ENCODE measurements at places on chromosomes 4 and X.

GRCh38 chr4:174056959-174057358, 226.5 kb downstream of the FBXO8 start:
- no peak for DNase-seq
- H3K4me3 ChIP-seq: no peak overlapping the region
- no peaks in the 10 kb centered on the region for H3K36me3 ChIP-seq
- no peaks in the 10 kb centered on the region for H3K4me1 ChIP-seq
- H3K27me3 ChIP-seq: no peaks in the 10 kb centered on the region

DNA sequence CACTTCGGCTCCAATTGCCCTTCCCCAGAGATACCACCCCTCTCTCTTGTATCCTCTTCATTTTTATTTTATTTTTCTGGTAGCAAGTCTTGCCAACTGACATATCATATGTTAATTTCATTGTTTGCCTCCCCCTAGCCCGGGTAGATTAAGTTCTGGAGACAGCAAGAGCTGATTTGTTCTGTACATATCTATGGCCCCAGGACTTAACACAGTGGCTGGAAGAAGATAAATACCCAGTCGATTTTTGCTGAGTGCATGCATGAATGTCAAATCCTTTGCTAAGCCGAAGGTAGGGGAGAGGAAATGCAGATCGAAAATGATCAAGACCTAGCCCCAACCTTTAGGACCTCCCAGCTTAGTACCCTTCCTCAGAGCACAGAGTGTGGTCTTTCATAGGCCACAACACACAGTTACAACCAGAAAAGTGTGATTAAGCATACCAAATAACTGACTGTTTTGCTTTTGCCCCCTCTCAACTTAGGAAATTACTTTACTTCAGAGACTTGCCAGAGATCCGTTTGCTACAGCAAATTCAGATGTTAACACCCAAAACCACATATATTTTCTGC, 58.7 kb upstream of the KLF3 start:
- no peak overlapping the region for H3K4me3 ChIP-seq
- H3K27me3 ChIP-seq: no peaks in the 10 kb centered on the region
- H3K27ac ChIP-seq: no peak overlapping the region
- DNase-seq: no peak

DNA sequence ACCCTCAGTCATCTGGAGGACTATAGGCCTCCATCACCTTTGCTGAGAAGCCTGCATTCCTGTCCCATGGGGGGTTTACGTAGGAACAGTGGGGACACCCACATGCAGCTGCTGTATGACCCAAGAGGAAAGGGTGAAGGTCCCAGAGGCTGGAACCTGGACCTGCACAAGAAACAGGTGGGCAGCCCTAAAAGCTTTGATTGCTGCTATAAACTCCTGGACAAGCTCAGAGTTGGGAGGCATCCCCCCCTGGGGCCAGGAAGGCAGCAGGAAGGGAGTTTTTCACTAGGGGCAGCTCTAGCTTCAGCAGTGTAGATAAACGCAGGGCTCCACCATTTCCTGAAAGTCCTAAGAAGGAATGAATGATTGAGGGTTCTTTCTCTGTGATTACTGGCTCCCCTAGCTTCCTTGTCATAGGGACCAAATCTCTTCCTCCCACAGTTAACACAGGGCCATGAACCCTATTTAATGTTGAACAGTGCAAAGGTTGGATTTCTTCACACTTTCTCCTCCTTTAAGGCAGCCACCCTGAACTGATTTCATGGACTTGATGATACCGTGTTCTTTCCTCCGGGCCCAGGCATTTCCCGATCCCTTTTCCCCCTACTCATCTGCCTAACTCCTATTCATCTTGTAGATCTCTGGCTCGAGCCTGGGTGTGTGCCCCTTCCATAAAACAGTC, 84.2 kb downstream of the CHRNA9 start:
- no peaks in the 10 kb centered on the region for H3K27me3 ChIP-seq
- no peak for DNase-seq
- no peak overlapping the region for H3K27ac ChIP-seq
- H3K4me1 ChIP-seq: no peaks in the 10 kb centered on the region
- H3K4me3 ChIP-seq: no peak overlapping the region

DNA sequence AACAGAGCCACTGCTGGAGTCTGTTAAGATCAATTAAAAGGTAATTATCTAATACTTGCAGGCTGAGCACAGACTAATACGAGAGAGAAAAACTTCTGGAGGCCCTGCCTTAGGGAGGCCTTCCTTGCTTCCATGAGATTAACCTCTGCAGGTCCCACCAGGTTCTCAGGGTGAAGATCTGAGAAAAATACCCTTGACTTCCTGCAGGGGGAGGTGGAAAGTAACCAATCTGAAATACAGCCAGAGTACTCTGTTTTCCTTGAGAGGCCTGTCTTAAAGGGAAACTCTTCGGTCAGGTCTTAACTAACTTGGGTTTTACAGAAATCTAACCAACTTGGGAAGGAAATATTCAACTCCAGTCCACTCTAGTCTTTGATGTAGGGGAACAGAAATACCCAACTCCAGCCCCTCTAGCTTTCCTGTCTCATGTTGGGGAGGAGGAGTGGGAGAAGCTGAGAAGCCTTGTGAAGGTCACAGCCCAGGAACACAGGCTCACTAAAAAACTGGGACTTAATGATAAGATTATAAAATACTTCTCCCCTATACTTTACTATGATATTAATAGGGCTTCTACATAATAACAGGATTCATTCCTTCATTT, 77.1 kb downstream of the TBCK start:
- H3K4me1 ChIP-seq: no peaks in the 10 kb centered on the region
- H3K4me3 ChIP-seq: no peak overlapping the region
- H3K27ac ChIP-seq: no peak overlapping the region
- H3K36me3 ChIP-seq: peaks cover 6% of the 10 kb centered on the region

DNA sequence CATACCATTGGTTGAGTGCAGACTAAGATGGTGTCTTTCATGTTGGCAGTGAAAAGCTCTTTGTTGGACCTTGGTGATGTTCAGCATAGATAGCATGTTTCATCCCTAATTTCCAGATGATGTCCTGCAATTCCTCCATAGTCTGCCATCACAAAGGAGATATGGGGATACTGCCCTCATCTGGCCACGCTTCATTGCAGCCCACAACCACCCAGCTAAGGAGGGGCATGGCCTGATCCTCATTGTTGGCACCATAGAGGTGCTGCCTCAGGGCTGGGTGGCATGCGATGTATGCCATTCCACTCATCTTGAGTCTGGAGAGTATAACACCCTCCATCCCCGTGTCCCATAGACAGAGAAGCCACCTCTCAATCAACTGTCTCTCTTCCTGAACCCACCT, 31.5 kb upstream of the NUDT6 start:
- no peak overlapping the region for H3K4me3 ChIP-seq
- no peaks in the 10 kb centered on the region for H3K4me1 ChIP-seq
- H3K27ac ChIP-seq: no peak overlapping the region
- no peak for DNase-seq
- peaks cover 33% of the 10 kb centered on the region for H3K36me3 ChIP-seq

GRCh38 chrX:69374569-69374968, 129.6 kb upstream of the NALF2 start:
- no peaks in the 10 kb centered on the region for H3K27me3 ChIP-seq
- H3K4me1 ChIP-seq: no peaks in the 10 kb centered on the region
- no peak overlapping the region for H3K4me3 ChIP-seq
- DNase-seq: no peak
- no peak overlapping the region for H3K27ac ChIP-seq
- no peaks in the 10 kb centered on the region for H3K36me3 ChIP-seq

DNA sequence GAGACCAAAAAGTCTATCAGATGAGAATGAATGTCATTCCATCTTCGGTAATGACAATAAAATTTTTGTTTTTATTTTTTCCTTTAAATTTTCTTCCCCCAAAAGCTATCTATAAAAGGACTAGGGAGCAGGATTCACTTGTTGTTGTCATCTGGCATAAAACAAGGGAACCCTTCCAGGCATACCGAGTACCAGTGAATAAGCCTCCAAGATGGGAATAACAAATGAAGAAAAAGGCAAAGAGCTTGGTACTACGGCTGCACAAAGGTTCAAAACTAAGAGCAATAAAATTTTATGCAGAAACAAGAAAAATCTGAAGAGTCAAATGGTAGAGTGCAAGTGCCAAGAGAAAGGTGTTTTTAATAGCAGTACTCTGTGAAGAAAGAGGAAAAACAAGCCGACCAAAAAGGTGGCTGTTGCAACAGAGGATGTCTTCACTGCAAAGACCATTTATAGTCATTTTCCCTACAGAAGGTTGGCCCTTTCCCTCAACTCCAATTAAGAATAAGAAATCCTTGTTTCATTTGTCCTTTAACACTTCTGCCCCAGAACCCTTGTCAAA, 25.8 kb downstream of the PPP3CA start:
- no peaks in the 10 kb centered on the region for H3K27me3 ChIP-seq
- no peak for DNase-seq
- H3K4me3 ChIP-seq: no peak overlapping the region
- no peak overlapping the region for H3K27ac ChIP-seq

GRCh38 chrX:49272421-49272820, 2.8 kb downstream of the PPP1R3F start:
- H3K27me3 ChIP-seq: no peaks in the 10 kb centered on the region
- H3K27ac ChIP-seq: no peak overlapping the region
- H3K36me3 ChIP-seq: no peaks in the 10 kb centered on the region
- H3K4me1 ChIP-seq: peaks cover 35% of the 10 kb centered on the region
- no peak for DNase-seq

DNA sequence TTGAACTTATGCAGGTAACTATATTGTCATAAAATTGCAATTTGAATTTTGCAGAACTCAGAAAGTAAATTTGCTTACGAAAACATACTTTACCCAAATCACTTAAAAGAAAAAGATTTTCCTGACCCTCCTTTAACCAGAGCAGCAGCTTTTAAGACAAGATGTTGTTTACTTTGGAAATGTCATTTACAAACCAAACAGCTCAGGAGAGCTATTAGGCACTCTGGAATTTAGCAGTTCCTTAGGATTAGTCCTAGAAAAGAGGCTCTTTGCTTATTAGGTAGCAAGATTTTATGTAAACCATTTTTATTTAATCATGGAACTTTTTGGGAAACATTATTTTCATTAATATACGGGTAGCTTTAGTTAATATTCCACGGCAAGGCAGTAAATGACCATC, 765.7 kb upstream of the POU3F4 start:
- no peaks in the 10 kb centered on the region for H3K4me1 ChIP-seq
- H3K27me3 ChIP-seq: no peaks in the 10 kb centered on the region
- no peak overlapping the region for H3K27ac ChIP-seq
- H3K4me3 ChIP-seq: no peak overlapping the region
- no peak for DNase-seq
- H3K36me3 ChIP-seq: no peaks in the 10 kb centered on the region

GRCh38 chr4:85928775-85929591, 430.9 kb downstream of the MAPK10 start:
- H3K4me1 ChIP-seq: peaks cover 28% of the 10 kb centered on the region
- no peaks in the 10 kb centered on the region for H3K27me3 ChIP-seq
- no peak overlapping the region for H3K4me3 ChIP-seq
- peaks cover 4% of the 10 kb centered on the region for H3K36me3 ChIP-seq
- H3K27ac ChIP-seq: no peak overlapping the region

DNA sequence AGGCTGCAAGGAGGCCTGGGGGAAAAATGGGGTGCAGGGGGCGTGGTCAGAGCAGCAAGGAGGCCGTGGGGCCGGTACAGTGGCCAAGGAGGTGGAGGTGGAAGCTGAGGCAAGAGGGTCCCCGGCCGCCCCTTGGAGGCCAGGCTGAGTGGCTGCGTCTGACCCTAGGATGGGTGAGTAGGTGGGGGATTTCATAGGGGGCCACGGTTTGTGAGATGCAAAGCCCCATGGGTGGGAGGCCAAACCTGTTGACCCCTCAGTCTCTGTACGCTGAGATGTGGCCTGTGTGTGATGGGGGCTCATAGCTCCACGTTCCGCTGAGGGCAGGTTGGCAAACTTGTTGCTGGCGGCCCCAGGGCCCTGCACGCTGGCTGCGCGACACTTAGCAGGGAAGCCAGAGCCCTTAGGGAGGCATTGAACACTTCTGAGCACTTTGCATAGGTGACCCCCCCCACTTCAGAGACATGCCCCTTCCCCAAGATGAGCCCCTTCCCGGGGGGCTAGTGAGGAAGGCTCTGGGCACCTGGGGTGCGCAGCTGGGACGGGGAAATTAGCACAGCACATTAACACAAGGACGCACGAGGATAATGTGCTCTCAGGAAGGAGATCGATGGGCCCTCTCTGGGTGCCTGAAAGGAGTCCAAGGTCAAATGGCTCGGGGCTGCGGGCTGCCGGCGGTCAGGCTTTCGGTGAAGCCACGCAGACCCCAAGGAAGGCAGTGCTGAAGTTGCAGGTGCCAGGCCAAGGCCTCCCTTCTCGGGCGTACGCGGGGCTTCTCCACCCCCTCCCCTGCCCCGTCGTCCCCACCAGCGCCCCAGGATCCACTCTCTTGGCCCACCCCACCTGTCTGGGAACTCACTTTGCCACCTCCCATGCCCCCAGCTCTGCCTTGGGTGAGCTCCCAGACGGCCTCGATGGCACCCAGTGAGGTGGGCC, 107.4 kb downstream of the HMX1 start:
- no peak for DNase-seq
- no peaks in the 10 kb centered on the region for H3K4me1 ChIP-seq
- no peaks in the 10 kb centered on the region for H3K36me3 ChIP-seq

- no peak overlapping the region for H3K27ac ChIP-seq
- no peak overlapping the region for H3K4me3 ChIP-seq
- H3K27me3 ChIP-seq: no peaks in the 10 kb centered on the region
- no peaks in the 10 kb centered on the region for H3K4me1 ChIP-seq
- H3K36me3 ChIP-seq: no peaks in the 10 kb centered on the region
- no peak for DNase-seq
Observed at GRCh38 chrX:84956304-84956703, 47.4 kb upstream of the APOOL start.

DNA sequence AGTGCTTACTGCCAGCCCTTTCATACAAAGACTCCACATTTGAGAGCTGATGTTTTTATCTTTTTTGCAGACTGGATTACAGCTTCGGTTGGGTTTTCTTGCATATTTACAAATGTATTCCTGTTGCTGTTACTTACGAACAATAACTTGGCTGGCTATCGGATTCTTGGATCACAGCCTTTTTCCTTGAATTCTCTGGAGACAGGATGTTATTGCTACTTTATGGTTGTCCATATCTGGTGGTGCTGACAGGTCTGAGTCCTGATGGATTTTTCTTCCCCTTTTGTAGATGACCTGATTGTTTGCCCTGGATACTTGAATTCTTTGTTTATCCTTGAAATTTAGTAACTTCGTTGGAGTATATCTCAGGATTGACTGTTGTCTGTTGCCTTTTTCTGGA, 77.7 kb downstream of the PDK3 start:
- DNase-seq: no peak
- H3K4me1 ChIP-seq: no peaks in the 10 kb centered on the region
- H3K27me3 ChIP-seq: no peaks in the 10 kb centered on the region
- no peak overlapping the region for H3K27ac ChIP-seq
- H3K36me3 ChIP-seq: no peaks in the 10 kb centered on the region

GRCh38 chr4:173525118-173526011, 4.7 kb downstream of the HAND2 start:
- DNase-seq: peak; percentile 17
- peaks cover 3% of the 10 kb centered on the region for H3K27me3 ChIP-seq
- peaks cover 38% of the 10 kb centered on the region for H3K4me1 ChIP-seq

Measured in B cell (primary cell).